ENCODE measurements at places on chromosomes 7 and 10.
A peak's percentile ranks its signal among the peaks of the same experiment; 100 is the strongest.

GRCh38 chr10:1746796-1747195, 9.5 kb upstream of the ADARB2 start:
- no peak for DNase-seq

DNA sequence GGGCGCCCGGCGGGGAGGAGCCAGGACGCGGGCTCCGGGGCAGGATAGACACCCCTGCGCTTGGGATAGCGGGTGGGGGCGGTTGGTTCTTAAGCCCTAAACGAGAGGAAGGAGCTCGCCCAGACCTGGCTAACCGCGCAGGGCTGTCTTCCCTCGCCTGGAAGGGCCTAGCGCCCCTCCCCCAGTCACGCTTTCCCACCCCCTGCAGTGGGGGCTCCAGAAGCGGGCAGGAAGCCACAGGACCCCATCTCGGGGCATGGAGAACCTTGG, 6.5 kb downstream of the SHH start:
- no peak for DNase-seq

GRCh38 chr7:2729893-2730716, 42.1 kb downstream of the AMZ1 start:
- DNase-seq, result no peak

DNA sequence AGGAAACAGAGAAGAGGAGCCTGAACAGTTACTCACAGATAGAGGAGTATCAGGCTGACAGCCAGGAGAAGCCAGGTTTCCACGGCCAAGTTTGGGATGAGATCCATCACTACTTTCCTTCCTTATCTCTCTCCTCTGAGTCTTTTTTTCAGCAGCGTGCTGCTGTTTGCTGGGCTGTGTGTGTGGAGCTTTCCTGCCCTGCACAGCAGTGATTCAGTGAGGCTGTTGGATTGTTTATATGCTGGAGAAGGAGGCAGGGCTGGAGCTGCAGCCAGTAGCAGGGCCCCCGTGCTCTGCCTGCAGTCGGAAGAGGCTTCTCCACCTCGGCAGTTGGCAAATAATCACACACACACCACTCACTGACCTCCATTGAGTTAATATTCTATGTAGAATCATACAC, at the start of gene CYP3A7:
Gene CYP3A7 (minus strand): TSS at position 210 of the 400 bp plus-strand sequence. CDS start 103 bp downstream, at position 107.
- no peak for DNase-seq

DNA sequence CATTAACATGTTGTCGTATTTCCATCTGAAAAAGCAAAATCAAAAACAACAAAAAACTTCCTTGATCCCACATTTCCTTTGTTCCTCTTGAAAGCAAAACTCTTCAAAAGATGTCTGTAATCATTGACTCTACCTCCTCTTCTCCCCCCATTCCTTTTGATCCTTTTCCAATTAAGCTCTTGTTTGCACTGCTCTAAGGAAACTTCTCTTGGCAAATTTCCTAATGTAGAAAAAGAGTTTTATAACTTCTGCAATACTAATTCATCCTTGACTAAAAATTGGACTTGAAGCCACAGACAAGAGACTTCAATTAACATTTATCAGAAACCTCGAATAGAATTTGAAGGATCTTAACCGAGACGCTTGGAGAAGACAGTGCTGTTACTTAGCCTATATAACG, 317.1 kb upstream of the SEMA3C start:
- DNase-seq, result no peak

DNA sequence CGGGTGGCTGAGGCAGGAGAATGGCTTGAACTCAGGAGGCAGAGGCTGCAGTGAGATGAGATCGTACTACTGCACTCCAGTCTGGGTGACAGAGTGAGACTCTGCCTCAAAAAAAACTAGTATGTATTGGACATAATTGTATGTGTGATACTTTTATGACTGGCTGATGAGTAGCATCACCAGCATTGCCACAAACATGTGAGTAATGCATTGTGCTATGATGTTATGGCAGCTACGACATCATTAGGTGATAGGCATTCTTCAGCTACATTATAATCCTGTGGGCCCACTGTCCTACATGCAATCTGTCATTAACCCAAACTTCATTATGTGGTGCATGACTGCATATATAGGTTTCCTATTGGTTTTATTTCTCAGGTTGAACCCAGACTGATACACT, 352.4 kb downstream of the GALNT17 start:
- DNase-seq, result no peak

- DNase-seq, result no peak
These were observed 354.2 kb downstream of the DNAJB6 start for GRCh38 chr7:157690833-157691585.

DNA sequence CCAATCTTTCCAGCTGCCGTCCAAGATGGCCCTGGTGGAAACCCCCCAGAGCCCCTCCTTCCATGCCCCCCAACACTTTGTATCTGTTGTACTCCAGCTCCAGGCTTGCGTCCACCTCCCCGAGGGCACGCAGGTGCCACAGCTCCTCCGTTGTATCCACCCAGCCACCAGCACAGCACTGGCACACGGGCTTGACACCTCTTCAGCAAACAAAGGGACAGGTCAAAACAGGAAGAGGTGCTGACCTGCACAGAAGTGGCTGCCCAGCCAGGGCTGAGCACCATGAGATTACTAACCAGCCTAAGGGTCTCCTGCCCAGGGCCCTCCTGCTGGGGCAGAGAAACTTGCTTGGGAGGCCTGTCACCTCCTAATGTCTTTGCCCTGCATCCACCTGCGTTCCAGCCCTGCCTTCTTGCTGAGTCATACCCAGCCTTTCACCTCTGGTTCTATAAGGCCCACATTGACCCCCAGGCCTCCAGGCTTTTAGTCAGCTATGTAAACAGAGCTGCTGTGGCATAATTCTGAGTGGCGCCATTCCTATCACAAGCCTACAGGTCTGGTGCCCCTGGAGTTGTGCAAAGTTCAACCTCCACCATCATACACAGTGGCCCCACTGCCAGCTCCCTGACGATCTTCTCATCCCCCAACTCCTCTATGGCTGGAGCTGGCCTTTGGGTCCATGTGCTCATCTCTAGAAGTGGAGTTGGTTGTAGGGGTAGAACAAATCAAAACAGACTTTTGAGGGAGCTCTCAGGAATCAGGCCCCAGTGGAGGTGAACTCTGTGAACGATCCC, 20.9 kb downstream of the SLC29A3 start:
- no peak for DNase-seq

GRCh38 chr10:24642921-24643678, 80.6 kb downstream of the ARHGAP21 start:
- DNase-seq, result peak; percentile 25

- DNase-seq, result no peak
These were observed at the start of gene KCNMA1 for GRCh38 chr10:77637532-77638320. Gene KCNMA1, minus strand, starts transcription at chr10:77637808.

- no peak for DNase-seq
These were observed 135.2 kb downstream of the ADCY1 start for GRCh38 chr7:45709168-45710042.

GRCh38 chr7:12211711-12212485, 804 bp downstream of the TMEM106B start:
- DNase-seq, result no peak

DNA sequence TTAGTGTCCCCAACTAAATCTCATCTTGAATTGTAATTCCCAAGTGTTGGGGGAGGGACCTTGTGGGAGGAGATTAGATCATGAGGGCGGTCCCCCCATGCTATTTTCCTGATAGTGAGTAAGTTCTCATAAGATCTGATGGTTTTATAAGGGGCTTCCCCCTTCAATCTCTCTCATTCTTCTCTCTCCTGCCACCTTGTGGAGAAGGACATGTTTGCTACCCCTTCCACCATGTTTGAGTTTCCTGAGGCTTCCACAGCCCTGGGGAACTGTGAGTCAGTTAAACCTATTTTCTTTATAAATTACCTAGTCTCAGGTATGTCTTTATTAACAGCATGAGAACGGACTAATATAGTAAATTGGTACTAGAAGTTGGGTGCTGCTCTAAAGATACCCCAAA, 365.6 kb downstream of the ANKRD7 start:
- DNase-seq, result no peak

GRCh38 chr7:124915242-124915641, 14.4 kb downstream of the POT1 start:
- DNase-seq, result no peak

- no peak for DNase-seq
These were observed 33.4 kb downstream of the MACROH2A2 start for GRCh38 chr10:70085975-70086613.

DNA sequence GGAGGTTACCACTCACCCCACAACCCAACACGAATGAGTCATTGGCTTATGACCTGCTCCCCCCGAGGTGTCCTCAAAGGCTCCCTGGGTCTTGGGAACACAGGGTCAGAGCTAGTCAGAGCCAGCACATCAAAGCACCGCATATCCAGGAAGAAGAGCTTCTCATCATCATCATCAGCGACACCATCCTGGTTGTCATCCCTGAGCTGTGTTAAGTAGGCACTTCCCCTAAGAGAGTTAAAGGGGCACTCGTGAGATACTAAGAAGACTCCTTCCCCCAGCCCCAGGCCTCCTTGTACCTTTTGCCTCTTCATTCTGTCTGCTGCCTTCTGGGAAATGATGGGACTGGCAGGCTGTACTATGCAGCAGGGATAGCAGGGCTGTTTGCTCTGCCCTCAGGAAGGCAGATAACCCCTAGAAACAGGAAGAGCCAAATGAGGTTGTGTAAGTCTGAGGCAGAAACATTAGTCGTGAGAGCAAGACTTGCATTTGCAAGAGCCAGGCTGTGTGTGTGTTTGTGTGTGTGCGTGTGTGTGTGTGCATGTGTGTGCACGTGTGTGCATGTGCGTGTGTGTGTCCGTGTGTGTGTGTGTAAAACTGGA, 11.1 kb upstream of the CPA1 start:
- DNase-seq, result no peak

DNA sequence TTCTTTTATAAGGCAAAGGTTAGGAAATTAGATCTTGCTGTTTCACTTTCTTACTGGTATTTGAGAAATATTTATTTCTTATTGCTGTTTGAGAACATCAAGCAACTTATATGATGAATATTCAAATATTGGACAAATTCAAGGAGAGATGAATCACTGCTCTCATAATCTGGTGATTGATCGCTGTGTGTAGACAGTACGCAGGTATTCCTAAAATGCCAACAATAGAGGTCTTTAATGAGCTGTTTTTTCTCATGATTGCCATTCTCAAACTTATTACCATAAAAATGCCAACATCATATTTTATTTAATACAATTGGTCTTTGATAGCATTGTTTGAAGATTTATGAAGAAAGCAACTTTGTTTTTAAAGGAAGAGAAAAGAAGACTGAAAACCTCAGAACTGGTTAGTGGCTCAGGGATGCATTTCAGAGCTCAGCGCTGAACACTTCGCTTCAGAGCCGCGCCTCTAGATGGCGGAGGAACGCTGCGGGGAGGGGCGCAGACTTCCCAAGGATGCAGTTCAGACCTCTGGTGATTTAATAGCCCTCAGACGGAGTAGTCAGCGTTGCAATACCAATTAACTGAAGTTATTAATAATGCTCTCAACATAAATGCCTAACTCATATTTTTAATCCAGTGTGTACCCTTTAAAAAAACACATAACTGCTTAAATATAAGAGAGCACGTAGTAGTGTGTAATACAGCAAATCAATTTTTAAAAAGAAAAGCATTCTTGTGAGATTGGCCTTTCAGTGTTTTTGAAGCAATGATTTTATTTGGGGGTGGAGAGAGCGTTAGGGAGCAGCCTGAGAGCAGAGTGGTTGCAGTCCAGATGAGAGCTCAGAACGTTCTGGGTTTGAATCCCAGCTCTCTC, 38.5 kb upstream of the STEAP4 start:
- DNase-seq, result no peak

DNA sequence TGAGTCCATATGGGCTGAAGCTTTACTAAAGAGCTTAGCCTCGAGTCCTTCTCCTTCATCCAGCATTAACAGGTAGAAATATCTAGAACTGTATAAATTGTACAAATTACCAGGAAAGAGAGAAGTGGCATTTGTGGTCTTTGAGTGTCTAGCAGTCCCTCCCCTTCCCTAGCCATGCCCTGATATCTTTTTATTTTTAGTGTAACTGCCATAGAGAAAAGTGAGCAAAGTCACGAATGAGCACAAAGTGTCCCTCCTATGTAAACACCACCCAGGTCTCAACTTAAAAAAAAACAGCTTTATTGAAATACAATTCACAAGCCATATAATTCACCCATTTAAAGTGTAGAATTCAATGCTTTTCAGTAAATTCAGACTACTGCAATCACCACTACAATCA, 339.0 kb upstream of the ZMIZ1 start:
- DNase-seq, result no peak

- no peak for DNase-seq
These were observed 174.0 kb upstream of the TCF7L2 start for GRCh38 chr10:112775892-112776674.

DNA sequence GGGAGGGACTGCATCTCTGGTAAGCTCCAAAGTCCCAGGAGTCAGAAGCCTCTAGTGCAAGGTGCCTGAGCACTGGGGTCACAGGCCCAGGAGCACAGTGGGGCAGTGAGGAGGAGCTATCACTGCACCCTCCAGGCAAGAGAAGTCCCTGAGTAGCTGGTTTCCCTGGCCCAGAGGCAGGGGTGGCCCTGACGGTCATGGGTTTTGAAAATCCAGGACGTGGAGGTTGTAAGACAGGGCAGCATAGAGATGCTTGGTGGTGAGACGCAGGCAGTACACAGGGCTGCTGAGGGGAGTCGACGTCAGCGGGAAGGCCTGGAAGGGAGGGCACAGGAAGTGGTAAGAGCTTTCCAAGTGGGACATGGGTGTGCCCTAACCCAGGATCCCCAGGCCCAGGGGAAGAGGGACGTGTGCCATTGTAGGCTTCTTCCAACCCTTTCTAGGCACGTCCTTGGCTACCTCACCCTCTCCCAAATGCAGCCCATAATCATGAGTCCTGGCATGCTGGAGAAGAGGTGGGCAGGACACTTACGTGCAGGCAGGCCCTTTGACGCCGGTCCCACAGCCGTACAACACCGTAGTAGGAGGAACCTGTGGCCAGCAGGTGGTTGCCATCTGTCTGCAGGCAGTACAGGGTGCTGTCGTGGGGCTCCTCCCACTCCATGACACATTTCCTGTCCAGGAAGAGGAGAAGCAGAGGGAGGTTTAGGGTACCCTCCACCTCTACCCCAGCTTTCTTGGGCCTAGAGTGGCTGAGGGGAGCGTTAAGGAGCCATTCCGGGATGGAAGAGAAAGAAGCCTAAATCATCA, 23.2 kb downstream of the DPCD start:
- DNase-seq, result no peak

DNA sequence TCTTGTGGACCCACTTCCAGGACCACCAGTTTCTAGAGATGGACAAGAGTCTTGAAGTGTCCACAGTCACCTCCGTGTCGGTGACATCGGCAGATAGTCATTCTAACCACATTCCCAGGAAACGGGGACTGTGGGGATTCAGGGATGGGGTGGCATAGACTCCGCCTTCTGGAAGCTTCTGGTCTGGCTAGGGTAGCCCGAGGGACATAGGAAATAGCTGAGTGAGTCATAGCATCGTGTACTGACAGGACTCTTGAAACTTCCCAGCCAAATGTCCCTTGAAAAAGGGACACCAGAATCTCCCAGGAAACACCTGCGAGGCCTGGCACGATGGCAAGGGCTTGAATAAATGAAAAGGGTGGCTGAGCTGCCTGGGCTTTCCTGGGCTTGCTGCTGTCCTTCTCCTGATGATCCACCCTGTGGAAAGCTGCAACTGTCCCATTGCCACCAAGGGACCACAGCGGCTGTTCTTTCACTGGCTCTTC, 84.1 kb upstream of the LRRC4 start:
- no peak for DNase-seq

- peak; percentile 17 for DNase-seq
These were observed 15.9 kb downstream of the CAMK2B start for GRCh38 chr7:44309271-44310091.

All from activated CD4-positive, alpha-beta T cell treated with anti-CD3 and anti-CD28 coated beads for 4 hours (primary cell).